Spinal cord (tissue), 10 donors: ENCODE measurements at places on chromosomes 7 and 10.

- DNase-seq = no peak
Observed at GRCh38 chr10:70324339-70324861, 40.6 kb upstream of the NPFFR1 start.

DNA sequence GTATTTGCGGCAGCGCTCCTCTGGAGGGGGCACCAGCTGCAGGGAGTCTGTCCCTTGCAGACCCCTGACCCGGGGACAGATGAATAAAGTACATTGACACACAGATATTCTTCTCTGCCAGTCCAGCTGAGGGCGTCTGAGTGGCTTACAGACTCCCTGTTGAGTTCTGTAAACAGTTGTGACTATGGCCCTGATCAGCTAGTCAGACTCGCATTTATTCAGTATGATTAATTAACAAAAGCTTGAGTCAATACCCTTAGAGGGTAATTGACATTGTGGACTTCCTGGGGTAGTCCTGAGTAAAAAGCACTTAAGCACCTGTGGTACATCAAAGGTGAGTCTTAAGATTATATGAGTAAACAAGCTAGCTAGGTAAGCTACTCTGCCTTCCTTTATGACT is 21.0 kb downstream of the ANKRD30A start:
- DNase-seq = no peak

DNA sequence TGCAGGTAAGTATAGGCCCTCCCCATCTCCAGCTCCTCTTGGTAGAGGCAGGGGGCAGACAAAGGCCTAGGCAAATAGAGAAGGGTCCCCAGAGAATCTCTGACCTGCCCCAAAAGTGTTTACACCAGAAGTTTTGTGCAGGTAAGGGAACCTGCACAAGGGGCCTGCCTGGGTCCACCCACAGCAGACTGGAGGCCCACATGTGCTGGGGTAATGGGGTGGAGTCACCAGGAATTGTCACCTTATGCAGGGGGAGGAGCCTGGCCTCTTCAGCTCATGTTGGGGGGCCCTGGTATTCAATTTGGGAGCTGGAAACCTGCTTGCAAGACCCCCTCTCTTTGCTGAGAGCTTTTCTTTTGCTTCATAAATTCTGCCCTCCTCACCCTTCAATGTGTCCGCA is 302.7 kb downstream of the ZEB1 start:
- no peak for DNase-seq

DNA sequence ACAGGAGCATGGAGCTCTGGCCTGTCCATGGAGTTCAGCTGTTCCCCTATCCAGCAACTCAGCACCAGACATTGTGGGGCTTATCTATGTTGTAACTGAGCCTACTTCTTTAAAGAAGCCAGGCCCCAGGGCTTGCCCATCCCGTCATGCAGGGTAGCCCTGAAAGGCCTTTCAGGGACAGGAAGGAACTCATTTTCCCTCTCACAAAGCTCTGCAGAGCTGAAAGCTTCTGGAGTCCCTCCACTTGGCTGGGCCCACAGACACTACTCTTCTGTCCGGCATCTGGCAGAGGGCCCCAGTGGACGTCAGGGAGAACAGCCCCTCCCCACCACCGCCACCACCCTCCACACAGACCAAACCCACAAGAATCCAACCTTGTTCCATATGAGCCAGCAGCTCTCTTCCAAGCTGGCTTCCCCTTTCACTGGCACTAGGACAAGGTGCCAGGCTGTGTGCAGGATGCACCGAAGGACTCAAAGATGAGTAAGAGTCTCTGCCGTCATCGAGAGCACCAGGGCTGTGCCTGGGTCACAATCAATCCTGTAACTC is 33.1 kb downstream of the DENND2A start:
- peak; percentile 93 for DNase-seq

DNA sequence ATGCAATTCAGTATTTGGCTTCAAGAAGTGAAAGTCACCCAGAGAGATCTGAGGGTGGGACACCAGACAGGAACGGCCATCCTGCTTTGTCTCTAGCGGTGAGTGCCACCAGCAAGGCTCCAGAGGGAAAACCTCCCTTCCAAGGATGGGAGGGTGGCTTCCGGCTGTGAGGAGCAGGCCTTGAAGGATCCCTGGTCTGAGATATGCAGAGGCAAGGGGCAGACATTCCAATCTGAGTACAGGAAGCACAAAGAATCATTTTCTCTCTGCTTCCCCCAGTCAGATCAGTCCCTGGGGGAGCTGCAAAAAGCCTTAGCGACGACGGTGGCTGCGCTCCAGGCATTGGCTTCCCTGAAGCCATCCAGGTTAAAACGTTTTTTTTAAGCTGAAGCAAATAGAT is 167.4 kb downstream of the TEX36 start:
- DNase-seq = no peak

- no peak for DNase-seq
Observed at GRCh38 chr7:25272265-25272664, 44.0 kb upstream of the NPVF start.

- no peak for DNase-seq
Observed at GRCh38 chr10:124944982-124945381, 3.1 kb downstream of the ZRANB1 start.

DNA sequence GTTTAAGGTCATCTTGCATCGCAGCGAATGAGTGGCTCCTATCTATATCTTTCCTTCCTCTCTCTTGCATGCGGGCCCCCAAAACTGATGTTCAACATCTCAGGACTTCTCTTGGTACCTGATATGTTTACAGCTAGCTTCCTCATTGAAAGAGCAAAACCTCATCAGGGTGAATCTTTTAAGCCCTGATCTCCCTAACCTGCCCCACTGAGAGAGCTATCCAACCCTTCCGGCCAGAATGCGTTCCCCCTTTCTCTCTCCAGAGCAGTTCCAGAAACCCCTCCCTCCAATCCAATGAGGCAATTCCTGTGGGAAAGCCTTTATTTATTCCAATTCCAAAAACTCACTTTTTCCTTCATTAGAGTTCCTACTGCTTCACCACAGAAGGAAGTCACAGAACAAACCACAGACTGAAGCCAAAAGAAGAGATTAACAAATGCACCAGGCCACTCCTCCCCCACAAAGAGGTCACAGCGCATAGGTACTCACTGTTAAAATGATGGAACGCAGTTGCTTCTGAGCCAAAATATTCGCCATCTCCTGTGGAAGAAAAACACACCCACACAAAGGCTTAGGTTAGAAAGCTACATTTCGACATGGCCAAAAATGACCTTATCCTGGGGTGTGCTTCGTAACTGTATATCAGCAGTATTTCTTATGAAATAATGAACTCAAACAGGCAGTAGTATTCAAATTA is 232.4 kb downstream of the ELMO1 start:
- no peak for DNase-seq

GRCh38 chr10:62453274-62453673 is 79.1 kb downstream of the ZNF365 start:
- no peak for DNase-seq

DNA sequence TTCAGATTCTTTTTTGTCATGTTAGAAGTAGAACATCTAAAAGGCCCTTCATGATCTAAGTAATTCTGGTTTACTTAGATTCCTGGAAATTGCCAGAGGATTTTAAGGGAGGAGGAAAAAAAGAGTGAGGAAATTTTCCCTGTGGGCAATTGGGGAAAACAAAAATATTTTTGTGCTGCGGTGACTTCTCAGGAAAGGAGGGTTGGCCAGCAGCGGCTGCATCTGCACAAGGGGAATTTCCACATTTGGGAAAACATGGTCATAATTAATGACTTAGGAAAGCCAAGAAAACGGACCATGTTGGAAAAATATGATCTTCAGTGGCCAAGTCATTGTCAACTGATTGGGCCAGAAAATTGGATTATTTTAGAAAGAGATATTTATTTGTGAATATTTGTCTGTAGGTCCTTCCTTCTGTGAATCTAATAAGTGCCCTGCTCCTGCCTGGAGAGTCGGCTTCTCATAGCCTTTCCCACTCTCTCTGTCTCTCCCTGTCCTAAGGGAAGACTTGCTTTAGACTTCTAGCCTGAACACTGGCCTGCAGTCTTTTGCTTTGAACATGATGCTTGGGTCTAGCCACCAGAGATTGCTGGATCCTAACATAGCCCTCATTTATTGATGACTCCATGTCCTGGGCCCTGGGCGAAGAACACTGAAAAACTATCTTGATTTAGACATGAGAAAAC is 124.2 kb upstream of the MKLN1 start:
- no peak for DNase-seq

DNA sequence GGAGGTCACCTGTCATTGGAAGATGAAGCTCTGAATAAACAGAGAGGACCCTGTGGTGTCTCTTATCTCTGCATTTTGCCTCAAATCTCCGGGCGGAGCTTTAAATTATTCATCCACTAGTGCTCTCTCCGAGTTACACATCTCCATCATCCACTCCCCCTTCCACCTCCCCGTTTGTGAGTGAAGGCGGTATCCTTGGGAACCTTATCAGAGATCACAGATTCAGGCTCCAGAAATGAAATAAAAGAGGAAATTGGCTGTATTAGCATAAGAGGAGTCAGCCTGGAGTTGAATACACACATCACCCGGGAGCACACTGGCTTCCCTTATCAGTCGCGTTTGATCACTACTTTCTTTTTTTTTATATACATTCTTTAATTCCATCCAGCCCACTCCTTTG is 1184.8 kb downstream of the GATA3 start:
- no peak for DNase-seq

GRCh38 chr7:16359216-16359615 is 62.1 kb downstream of the CRPPA start:
- no peak for DNase-seq

DNA sequence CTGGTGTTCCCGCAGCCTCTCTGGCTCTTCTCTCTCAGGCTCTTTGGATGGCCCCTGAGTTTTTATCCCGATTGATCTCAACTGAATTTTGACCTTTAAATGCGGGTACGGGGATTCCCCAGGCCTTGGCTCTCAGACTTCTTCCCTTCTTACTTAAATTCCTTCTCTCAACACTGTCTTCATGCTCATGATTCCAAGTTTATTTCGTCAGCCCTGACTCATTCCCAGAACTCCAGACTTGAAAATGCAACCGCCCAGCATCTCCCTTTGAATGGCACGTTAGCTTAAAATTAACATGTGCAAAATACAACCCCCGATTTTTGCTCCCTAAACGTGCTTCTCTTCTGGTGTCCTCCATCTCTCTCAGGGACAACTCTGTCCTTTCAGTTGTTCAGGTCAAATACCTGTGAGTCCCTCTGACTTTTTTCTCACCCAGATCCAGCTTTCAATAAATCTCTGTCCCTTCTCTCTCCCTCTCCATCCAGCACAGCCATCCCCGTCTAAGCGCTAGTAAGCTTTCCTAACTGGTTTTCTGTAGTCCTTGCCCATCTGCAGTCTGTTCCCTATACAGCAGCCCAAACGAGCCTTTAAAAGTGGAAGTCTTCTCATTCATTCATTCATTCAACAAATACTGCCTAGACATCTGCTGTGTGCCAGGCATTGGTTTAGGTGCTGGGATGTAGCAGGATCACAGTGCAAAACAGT is 7.1 kb downstream of the HECW1 start:
- no peak for DNase-seq

GRCh38 chr7:90631502-90631901 is 35.4 kb downstream of the CDK14 start:
- DNase-seq = no peak

GRCh38 chr7:47471831-47472230 is 110.1 kb downstream of the TNS3 start:
- DNase-seq = no peak

- no peak for DNase-seq
Observed at GRCh38 chr7:145539910-145540309, 576.7 kb upstream of the CNTNAP2 start.

GRCh38 chr7:82980130-82980788 is 182.4 kb downstream of the PCLO start:
- DNase-seq = peak; percentile 12

DNA sequence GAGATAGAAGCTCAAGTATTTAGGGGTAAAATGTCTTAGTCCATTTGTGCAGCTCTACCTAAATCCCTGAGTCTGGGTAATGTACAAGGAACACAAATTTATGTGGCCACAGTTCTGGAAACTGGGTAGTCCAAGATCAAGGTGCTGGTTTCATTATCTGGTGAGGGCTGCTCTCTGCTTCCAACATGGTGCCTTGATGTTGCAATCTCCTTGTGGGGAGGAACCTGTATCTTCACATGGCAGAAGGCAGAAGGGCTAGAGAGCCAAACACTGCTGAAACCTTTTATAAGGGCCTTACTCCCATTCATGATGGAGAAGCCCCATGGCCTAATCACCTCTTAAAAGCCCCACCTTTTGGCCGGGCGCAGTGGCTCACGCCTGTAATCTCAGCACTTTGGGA is 8.7 kb upstream of the BAZ1B start:
- no peak for DNase-seq

- no peak for DNase-seq
Observed at GRCh38 chr10:12482587-12482986, 133.2 kb downstream of the CAMK1D start.

DNA sequence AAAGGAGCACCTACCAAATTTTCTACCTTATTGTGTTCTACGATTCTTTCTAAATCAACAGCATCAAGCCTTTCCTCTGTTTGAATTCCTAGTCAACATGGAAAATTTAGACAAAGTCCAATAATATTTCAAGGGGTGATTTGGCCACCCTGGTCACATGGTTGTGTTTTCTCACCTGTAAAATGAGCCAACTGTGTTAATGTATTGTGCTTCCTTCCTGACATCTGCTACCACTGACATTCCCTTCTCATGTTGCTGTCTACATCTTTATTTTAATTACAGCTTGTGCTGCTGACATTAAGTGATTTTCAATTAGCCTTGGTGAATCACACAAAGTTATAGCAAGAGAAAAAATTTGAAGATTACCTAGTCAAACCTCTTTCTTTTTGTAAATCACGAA is 83.0 kb upstream of the NPSR1 start:
- no peak for DNase-seq

DNA sequence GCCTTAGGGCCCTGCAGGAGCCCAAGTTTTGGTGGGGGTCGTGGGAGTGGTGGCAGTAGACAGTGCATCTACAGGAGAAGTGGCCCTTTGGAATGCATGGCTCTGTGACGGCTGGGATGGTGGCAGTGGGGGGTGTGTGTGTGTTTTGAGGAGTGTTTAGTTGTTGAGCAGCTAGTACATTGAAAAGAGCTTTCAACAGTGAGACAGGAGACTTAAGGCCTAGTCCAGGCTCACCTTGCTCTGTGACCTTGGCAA is 27.1 kb downstream of the ZNF775 start:
- DNase-seq = no peak

GRCh38 chr10:59830601-59831259 is 75.6 kb downstream of the CCDC6 start:
- DNase-seq = peak; percentile 64

DNA sequence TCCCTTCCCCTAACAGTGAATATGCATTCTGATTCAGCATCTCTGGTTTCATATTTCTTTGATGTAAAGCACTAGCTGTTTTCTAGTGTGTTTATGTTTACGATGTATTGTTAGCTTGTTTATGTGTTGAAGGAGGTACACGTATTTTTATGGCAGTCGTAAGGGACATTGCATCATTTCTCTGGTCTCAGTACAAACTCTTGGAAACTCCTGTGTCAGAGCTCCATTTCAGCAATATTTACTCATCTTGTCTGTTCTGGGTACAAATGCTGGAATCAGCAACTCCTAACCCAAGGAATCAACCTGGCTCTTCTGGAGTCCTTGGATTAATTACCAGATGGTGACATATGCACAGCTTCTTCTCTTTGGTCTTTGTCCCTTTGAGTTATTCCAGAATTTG is 270.0 kb upstream of the PLXDC2 start:
- DNase-seq = no peak
